ENCODE measurements at places on chromosomes 3 and 15.

DNA sequence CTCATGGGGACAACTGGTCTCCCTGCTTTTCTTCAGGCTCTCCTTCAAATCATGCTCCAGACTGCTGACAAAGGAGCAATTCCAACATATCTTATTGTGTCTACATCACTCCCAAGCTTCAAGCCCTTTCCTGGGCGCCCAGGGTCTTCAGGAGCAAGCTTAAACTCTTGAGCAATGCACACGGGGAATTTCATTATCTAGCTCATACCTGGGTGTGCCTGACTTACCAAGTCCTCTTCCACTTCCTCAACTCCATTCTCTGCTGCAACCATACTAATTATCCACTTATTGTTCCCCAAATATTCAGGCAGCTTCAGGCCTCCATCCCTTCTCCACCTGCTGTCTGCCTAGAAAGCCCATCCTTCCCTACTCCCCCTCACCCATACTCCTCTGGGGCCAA is 50.6 kb downstream of the B3GNT5 start:
- no peak for DNase-seq

DNA sequence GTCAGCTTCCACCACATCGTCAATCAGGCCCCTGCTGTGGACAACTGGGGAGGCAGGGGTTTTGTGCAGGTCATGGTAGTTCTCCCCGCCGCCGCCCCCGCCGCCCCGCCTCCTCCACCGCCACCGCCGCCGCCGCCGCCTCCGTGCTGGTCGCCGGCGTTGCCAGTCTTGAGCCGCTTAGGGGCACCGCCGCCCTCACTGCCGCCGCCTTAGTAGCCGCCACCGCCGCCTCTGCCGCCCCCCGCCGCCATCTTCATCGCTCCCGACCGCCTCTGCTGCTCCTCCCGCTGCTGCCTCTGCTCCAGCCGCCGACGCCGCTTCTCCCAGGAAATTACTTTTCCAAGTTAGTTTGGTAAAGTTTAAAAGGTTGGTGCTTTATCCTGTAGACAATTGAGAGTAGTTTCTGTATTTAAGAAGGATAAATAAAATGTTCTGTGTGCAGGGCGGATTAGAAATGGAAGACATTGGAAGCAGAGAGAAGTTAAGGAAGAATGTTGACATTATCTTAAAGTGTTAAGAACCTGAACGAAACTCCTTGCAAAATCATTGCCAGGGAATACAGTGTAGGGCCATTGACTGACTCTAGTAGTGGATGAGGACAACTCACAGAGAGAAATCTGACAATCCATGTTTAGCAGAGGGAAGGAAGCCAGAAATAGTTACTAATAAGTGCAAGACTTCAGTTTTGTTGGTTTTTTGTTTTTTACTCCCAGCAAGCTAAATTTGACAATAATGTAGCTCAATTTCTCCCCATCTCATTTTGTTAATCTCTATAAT is 53.0 kb upstream of the GOLGA8A start:
- no peak for DNase-seq

GRCh38 chr15:92877000-92877399 is 23.1 kb upstream of the CHD2 start:
- no peak for DNase-seq

- peak; percentile 78 for DNase-seq
Observed at GRCh38 chr3:147391781-147392624, 14.3 kb downstream of the ZIC4 start.

- DNase-seq: no peak
Observed at GRCh38 chr15:69626095-69627066, 173.8 kb downstream of the RPLP1 start.

- DNase-seq: no peak
Observed at GRCh38 chr3:78918361-78919020, 849.3 kb downstream of the ROBO1 start.

GRCh38 chr3:12996181-12996506 is 77.1 kb downstream of the IQSEC1 start:
- no peak for DNase-seq

DNA sequence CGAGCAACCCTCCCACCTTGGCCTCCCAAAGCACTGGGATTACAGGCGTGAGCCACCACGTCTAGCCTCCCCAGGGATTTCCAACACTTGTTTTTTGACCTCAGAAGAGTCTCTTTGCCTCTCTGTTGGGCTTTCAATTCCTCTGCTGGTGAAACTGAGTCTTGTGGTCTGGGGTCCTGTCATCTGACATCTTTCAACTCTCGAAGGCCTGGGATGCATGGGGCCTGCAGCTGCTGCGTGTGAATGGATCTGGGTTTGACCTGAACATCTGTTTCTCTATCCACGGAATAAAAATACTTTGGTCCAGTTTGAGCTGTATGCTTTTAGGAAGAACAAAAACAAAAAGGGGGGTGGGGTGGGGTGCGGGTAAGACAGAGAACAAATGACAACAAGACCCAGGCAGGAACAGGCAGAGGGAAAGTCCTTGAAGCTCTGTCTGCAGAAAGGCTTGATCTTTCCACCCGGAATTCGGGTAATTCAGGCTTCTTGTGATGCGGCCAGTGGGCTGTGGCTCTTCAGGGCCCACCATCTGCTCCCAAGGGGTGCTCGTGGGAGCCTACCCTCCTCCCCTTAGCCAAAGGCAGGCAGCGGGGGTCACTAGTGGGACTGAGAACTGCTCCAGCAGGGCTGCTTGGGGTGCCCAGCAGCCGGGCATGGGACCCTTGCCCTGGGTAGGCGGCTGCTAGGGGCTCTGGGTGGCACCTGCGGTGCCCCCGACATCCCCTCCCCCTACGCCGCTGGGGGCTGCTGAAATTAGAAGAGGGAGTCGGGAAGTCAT is 71.5 kb downstream of the SLC12A8 start:
- no peak for DNase-seq

DNA sequence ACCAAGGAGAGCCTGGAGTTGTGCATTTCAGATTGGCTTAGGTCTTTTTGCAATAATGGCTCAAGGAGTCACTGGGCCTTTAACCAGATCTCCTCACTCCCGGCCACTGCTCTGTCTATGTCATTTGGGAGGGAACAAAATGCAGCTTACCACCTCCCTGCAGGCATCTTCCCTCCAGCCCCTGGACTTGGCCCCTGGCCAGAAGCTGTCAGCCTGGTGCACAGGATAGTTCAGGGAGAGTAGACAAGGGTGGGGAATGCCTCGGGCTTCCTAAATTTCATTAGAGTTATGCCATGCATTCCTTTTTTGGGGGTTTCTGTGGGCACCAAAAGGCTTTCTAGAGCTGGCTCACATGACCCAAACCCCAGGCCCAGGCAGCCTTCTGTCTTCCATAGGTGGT is 70.2 kb upstream of the HRH1 start:
- DNase-seq: no peak

DNA sequence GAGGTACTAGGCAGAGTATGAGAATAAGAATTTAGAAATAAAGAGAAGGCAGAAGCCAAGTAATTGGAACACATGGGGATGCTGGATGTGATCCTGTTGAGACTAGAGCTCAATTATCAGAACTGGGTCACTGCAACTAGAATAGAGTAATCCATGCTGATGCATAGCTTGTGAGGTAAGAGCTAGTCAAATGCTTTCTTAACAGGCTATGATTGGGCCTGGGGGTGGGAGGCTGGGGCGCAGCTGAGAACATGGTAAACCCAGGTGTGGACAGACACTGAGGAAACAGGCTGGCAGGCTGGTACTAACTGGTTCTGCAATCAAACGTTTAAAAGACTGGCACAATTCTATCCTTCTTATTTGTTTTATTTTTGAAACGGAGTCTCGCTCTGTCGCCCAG is 50.5 kb upstream of the LRRFIP2 start:
- no peak for DNase-seq

- no peak for DNase-seq
Observed at GRCh38 chr15:101470548-101471239, 18.8 kb downstream of the PCSK6 start.

DNA sequence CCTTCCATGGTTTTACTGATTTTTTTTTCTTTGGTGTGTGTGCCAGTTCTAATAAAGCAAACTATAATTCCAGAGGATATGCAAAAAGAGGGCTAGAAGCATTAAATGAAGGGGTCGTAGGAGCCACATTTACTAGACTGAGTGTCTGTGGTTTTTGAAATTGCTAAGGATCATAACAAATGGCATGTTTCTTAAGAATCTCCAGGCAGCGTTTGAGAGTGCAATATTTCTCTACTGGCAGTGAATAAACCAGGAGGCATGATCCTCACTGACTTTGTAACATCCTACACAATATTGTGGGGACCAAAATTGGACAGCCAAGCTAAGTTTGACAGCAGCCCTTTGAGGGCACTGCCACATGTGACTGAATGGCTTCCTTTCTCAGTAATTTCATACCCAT is 115.9 kb upstream of the CCNL1 start:
- no peak for DNase-seq

DNA sequence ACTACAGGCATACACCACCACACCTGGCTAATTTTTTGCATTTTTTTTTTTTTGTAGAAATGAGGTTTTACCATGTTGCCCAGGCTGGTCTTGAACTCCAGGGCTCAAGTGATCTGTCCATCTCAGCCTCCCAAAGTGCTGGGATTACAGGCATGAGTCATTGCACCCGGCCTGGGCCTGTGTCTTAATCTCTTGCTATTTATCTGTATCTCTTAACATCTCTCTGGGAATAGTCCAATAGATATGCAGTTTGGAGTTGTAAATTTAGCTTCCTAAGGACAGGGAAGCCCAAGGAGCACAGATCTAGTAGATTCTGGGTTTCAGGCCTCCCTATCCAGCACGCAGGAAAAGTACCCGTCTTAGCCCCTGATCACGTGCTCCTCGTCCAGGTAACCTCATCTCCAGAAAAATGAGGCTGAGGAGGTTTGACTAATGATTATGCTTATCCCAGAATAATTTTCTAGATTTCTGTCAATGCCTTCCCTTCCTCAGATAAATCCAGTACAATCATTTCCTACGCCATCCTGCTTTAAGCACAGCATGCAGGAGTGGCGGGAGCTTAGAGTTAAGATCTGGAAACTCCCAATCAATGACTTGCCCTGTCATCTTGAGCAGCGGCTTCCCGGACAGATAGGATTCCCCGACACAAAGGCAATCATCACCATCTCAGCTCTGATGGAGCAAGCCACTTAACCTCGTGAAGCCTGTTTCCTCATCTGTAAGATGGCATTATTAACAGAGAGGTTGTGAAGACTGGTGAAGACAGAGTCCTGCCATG is 12.3 kb upstream of the CTDSPL start:
- no peak for DNase-seq

DNA sequence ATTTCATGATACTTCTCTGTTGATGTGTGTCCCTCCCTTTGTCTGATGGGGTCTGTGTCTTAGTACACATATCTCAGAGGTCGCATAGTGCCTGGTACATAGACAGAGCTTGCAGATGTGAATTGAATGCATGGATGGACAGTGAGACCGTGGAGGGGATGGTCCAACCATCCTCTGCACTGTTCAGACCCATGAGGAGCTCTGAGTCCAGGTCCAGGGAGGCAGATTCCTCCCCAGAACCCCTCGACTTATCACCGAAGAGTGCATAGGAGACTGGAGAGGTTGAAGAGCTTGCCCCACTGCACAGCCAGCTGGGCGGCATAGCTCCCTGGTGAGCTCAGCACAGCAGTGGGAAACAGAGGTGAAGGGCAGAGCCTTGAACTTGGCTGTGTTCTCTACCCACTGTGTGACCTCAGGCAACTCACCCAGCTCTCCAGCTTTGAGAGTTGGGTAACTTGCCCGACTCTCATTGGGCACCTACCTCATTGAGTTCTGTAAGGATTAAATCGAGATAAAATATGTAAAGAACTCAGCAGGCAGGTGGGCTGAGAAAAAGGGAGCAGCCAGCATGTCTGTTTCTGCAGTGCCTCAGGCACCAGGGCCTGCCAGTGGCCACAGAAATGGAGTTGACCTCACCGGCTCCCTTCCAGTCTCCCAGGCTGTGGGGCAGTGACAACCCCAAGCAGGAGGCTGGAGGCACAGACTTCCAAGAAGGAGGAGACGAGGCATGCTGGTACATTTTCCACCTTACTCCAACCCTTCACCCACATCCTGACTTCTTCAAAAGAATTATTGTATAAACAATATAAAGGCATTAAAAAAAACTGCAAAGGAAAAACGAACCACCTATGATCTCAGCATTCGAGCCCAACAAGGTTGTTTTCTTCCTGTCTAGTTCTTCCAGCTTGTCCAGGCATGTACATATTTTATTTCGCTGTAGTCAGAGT is 54.1 kb upstream of the TFRC start:
- DNase-seq: no peak

DNA sequence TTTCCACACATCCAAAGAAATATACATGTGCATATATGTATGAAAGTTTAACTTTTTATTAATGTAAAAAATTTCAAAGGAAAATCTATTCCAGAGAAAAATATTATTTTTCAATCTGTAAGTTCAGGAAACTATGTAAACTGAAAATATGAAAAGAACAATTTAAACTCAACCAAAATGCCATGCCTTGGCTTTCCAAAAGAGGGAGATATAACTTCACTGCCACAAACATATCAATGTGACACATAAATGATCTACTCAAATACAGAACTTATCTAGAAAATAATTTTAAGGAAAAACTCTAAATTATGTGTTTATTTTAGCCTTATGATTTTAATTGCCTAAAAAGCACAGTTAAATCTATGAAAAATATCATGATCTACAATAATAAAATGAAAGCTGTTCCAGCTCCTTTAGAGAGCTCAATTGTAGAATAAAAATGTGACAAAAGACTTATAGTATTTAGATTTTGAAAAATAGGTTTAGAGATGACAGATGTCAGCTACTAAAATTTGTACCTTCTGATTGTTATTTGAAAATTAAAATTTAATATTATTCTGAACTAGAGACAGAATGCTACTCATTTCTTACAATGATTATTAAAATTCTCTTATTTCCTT is 94.8 kb downstream of the GBE1 start:
- no peak for DNase-seq

DNA sequence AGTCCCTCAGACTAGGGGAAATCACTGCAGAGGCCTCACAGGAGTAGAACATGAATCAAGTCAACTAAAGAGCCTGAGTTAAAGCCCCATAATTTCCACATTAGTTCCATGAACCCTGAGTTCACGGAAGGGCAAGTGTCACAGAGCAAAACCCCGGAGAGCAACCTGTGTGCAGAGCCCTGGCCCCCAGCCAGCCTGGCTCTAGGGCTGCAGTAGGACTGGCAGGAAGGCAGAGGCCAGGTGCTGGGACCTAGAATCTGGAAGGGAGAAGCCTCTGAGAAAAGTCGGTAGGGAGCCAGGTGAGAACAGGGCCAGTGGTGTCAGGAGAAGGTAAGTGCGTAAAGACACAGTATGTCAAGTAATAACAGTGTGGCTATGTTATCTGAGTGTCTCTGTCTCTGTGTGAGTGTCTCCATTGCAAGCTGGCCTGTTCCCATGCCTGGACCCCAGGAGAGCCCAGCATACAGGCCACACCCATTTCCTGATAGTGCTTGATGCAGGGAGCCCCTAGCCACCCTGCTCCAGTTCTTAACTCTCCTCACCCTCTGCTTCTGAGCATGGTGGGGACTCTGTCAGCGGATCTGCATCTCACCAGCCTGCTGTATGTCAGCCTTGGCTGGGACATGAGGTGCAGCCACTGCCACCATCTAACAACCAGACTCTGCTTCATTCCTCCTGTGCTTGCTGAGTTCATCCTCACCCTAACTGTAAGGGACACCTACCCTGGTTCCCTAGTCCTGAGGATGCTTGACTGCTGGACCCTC is 11.3 kb upstream of the MANF start:
- DNase-seq: no peak
